ELR (cell line): ENCODE measurements at places on chromosomes 6 and 20.

DNA sequence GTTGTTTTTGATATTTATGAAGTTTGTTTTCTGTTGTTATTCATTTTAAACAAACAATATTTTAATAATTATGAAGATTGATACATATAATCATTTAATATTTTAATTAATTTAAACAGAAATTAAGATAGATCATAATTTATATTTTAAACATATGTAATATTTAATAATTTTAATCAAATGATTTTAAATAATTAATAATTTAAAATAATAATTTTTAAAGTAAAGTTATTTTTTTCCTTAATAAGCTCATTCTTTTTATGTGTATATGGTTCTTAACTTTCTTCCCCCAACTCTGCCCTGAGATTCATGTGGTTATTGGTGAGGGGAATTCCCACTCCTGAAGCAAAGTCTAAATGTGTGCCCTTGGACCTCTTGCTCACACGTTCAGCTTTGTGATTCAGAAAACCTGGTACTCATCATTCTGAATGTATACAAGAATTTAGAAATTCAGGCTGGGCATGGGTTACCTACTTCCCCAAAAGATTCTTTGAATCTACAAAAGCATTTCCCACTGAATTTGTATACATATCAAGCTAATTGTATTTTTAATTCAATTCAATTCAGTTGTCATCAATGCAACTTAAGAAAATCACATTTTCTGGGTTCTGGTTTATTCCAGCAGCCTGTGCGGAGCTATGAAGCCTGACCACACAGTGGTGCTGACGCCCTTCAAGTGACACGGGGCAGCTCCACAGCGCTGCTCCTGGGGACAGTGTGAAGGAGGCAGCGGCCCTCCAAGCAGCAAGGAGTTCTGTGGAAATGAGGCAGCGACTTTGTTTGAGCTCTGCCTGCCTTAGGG lies 168.9 kb upstream of the UST start:
- DNase-seq: peak; percentile 83

- peak; percentile 56 for DNase-seq
These were observed 5.9 kb downstream of the SMAP1 start for GRCh38 chr6:70673601-70674000.

DNA sequence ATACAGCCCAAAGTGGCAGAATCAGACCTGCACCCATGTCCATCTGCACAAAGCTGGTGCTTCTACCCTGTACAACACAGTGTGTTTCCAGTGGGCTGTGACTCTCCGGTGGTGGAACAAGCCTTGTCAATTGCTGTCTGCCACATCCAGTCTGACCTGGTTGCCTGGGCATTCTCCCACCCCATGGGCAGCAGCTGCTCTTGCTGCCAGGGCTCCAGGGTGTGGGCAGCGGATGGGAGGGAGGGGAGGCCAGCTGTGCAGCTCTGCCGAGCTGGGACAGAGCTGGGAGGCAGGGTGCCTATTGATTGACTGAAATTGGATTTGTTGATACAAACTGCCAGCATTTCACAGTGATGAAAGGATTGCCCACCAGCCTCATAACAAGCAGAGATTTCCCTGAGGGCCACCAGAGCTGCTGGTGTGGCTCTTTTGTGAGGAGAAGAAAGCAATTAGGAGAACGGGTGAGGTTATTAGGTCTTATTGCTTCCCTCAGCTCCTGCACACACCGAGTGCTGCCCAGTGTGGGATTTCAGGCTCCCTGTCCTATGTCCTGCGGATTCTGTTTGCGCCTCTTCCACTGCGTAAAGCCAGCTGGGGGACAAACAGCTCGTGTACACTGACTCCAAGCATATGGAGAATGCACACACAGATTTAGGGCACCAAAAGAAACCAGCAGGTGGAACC lies 150.8 kb downstream of the NRN1 start:
- no peak for DNase-seq

DNA sequence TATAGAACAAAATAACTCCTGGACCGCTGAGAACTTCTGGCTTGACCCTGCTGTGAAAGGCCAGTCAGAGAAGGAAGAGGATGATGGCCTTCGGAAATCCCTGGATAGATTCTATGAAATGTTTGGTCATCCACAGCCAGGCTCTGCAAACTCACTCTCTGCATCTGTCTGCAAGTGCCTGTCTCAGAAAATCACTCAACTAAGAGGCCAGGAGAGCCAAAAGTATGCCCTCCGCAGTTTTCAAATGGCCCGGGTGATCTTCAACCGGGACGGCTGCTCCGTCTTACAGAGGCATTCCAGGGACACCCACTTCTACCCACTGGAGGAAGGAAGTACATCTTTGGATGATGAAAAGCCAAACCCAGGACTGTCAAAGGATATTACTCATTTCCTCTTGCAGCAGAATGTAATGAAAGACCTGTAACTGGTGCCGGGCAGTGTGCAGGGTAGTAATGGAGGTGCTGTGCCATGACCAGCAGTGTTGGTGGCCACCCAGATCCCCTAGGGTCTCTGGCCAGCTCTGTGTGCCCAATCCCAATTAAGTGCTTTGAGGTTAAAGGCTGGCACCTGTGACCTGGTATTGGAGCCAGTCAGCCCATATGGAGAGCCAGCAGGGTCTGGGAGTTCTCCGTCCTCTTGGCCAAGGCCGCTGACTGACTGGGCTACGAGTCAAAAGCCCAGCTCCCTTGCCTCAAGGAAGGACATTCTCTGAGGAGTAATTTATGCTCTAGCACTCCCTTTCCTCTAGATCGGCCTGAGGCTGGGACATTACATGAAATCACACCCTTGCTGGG lies 87.1 kb downstream of the TRMT6 start:
- peak; percentile 87 for DNase-seq

- DNase-seq: no peak
These were observed 563.3 kb downstream of the TBC1D32 start for GRCh38 chr6:120771019-120771418.

GRCh38 chr6:99364026-99364425 lies 14.6 kb upstream of the FAXC start:
- DNase-seq: no peak

- peak; percentile 62 for DNase-seq
These were observed 2.5 kb downstream of the SMIM13 start for GRCh38 chr6:11096109-11096508.

DNA sequence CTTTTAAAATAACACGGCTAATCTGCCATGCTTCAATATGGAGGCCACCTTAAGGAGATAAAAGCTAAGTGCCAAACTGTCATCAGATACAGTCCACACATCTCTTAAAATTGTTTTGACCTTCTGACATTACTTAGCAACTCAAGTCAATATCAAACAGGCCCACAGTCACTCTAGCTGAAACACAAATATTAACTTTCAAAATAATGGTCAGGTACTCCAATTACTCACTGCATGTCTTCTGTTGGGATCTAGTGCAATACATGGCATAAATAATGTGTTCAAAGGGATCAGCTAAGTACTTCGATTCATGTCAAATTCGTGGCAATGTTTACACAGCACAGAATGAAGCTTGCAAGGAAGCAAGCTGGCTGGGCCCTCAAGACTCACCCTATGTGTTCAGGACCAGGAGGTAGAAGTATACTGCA lies 133.9 kb upstream of the BEND6 start:
- DNase-seq: no peak

DNA sequence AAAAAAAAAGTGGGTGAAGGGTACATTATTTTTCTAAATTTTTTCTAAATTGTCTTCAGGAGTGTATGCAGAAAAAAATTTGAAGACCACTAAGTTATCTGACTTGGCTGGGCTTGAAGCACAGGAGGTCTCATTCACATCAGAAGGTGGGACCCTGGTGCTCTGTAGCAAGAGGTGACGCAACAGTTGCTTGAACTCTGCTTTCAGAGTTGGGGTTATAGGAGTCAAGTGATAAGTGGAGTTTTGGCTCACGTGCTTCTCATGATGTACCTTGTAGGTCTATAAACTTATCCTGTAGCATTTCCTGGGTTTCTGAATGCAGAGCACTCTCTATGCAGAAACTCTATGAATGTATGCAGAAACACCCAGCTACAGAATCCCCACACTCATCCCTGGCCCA lies 58.5 kb upstream of the FOXC1 start:
- no peak for DNase-seq

GRCh38 chr20:38202153-38202981 lies 37.3 kb upstream of the TGM2 start:
- no peak for DNase-seq

- no peak for DNase-seq
These were observed 6.2 kb downstream of the TCEA2 start for GRCh38 chr20:64069209-64069613.

GRCh38 chr6:160102399-160102798 lies 19.2 kb upstream of the SLC22A1 start:
- no peak for DNase-seq

- no peak for DNase-seq
These were observed 47.1 kb downstream of the IRF4 start for GRCh38 chr6:438634-439170.

GRCh38 chr20:58001946-58002345 lies 226.5 kb downstream of the ANKRD60 start:
- DNase-seq: no peak

DNA sequence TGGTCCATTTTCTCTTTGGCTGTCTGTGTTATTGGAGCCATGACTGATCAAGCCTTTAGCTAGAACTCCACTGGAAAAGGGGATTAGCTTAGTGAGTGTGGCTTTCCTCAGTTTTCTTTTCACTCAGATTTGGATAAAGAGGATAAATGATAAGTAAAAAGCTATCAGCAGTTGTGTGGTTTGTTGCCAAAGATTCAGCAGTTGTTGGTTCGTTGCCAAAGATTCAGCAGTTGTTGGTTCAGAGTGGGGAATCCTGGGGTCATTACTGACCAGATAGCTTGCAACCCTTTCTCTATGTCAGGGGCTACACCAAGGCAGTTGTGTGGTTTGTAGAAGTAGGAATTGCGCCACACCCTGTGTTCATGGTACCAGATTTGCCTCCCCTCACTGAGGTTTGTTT lies 107.7 kb upstream of the SCP2D1 start:
- no peak for DNase-seq

GRCh38 chr6:41756354-41756753 lies 9.2 kb upstream of the PGC start:
- no peak for DNase-seq

DNA sequence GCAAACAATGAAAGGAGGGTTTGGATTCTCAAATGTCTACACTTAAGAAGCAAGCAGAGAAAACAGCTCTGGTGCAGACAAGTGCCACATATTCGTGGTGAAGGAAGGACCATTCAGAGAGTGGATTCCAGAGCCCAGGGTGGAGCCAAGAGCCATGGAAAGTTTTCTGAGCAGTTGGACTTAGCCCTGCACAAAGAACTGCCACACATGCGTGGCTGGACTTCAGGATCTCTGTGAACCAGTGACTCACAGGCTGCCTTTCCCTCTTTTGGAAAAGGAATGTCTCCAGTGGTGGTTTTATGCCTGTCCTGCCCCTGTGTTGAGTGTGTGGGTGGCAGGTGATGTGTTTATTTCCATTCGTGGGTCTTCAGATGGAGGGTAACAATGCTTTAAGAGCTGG lies 489.5 kb downstream of the CDH26 start:
- no peak for DNase-seq

- DNase-seq: no peak
These were observed 32.1 kb upstream of the ID4 start for GRCh38 chr6:19805129-19805481.

DNA sequence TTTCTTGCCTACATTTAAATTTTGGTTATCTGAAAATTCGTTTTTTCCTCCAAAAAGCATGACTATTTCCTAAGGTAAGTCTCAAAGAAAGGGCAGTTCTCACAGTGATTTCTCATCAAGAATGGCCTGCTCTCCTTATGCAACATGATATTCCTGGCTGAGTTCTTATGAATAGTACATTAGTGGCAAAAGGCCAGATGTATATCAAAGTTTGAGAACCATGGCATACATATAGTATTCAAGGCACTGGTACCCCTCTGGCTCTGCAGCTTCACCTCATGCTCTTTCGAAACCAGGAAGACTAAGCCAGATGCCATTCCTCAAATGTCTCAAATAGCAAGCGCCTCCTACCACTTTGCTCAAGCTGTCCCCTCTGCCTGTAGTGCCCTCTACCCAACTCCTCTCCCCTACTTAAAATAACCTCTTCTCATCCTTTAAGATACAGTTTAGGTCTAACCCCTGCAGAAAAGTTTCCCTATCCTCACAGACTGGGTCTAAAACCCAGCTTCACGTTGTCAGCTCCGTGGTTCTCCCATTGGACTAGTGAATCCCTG lies 280.3 kb downstream of the HACE1 start:
- no peak for DNase-seq

DNA sequence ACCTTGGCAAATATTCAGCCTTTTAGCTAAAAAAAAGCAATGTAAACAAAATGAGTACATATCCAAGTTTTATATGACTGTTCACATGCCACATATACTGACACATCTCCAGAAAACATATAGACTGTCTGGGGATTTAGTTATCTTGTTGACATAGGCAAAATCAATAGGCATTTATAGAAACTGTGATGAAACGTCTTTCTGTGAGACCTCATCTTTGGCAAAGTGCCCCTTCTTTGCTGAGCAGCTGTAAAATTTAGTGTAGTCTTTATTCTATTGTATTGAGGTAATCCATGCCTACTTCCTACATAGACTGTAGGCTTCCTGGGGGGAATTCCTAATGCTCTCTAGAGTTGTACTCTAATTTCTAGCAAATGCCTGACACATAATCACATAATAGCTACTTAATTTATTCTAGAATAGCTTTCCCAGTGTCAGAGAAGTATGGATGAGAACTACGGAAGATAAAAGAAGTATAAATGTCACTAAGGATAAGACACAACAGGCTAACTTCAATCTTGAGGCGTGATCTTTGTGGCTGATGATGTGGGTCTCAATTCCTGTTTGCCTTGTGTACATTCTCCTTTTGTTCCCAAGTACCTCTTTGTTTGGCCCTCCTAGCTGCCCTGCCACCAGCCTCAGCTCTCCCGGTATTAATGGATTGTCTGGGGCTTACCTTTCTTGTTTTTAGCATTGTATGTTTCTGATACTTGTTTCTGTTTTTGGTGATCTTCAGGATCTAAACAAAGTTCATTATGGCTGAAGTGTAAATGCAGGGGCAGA lies 30.6 kb downstream of the PTCHD4 start:
- DNase-seq: no peak

DNA sequence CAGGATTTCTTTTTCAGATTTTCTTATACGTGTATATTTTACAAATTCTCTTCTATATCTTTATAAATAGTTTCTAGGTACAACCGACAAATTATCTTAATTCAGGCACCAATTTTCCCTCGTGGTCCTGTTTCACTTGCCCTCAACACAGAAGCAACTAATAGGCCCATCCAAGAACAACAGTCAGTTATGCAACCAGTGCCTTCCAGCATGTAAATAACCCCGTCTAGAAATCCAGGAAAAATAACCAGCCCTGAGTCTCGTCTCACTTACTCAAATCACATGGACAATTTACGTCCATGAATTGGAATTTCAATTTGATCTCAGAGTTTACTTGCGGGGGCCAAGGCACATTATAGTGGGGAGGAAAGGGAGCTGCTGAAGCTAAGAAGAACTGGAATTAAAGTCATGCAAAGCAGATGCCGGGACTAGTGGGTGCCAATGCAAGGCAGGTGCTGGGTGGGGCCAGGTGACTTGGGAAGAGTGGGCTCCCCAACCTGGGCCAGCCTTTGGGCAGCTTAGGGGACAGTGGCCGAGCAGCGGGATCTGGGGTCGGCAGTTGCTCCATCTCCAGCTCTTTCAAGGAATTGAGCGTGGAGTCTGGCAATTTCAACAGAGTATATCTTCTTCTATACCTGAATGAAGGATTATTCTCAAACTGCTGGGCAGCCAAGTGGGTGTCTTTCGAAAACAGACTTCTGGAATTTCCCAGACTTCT lies 121.7 kb downstream of the EDN3 start:
- no peak for DNase-seq
